ENCODE measurements at places on chromosomes 5 and 9.

DNA sequence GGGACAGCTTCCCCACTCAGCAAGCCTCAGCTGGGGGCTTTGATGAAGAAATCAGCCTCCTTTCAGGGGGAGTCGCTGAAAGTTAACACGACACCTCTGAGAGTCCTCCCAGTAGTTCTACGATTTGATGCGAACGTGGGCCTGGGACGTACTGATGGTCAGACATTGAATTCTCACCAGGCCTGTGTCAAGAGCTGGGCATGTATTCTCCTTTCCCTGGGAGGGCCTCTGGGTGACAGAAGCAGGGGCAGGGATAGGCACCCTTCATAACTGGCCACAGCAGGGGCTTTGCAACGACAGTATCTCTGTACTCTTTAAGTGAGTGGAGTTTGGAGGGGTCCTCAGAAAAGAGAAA, 15.6 kb upstream of the COL5A1 start:
- DNase-seq, result no peak

- no peak for DNase-seq
Measured at GRCh38 chr9:95980262-95981125, 105.0 kb downstream of the ERCC6L2 start.

DNA sequence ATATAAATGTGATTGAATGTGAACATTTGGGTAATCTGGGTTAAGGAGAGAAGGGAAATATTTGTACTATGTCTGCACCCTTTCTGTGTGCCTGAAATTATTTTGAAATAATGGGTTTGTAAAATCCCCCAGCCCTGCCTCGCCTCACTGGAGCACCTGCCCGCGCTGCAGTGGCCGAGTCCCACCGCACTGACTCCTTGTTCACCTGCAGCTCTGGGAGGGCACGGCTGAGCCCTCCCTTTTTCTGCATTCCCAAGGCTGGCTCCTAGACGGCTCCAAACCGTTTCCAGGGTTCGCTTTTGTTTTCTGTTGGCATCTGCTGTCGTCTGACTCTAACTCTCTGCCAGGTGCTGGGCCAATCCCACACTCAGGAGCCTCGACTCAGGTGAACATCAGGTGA, 17.6 kb upstream of the PPP1R26 start:
- DNase-seq, result no peak

DNA sequence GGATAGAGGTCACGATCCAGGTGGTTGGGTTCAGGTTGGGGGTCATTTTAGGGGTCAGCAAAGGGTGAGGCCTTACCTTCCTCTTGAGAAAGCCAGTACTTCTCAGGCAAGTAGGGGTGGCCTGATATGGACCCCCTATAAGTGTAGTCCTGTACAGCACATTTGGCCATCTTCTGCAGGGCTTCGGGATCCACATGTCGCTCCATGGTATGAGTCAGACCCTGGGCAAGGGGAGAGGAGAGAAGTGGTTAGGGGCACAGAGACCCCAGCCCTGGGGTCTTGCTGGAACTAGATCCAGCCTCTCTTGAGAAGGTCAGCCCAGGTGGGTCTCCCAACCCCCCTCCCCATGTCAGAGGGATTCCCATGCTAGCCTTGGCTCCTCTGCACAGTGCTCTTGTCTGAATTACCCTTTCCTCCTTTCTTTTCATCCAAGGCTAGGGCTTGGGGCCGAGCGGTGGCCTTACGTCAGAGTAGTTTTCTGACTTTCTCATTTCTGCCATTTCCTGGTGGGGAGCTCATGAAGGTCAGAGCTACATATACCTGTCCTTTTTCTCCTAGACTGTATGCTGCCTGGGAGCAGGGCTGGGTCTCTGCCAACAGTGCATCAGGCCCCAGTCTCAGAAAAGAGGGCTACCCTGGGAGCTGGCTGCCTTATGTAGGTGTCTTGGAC, 9.0 kb upstream of the MYORG start:
- no peak for DNase-seq

DNA sequence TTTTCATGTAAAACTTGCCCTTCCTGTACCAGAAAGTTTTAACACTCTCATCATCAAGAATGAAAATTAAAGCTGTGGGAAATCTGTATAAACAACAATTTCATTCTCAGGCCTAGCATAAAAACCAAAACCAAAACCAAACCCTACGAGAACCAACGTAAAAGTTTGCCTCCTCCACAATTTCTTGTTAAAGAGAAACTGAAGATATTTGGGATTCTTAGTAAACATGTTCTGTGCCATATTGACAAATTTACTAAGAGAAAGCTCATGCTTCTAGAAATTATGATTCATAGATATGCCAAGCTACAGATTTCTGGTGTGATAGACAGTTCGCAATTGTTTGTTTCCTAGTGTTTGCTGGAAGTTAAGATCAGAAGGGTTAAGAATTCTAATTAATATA, 801.0 kb upstream of the NUDT12 start:
- no peak for DNase-seq

- peak; percentile 19 for DNase-seq
Measured at GRCh38 chr5:127320032-127320965, 29.7 kb downstream of the MEGF10 start.

DNA sequence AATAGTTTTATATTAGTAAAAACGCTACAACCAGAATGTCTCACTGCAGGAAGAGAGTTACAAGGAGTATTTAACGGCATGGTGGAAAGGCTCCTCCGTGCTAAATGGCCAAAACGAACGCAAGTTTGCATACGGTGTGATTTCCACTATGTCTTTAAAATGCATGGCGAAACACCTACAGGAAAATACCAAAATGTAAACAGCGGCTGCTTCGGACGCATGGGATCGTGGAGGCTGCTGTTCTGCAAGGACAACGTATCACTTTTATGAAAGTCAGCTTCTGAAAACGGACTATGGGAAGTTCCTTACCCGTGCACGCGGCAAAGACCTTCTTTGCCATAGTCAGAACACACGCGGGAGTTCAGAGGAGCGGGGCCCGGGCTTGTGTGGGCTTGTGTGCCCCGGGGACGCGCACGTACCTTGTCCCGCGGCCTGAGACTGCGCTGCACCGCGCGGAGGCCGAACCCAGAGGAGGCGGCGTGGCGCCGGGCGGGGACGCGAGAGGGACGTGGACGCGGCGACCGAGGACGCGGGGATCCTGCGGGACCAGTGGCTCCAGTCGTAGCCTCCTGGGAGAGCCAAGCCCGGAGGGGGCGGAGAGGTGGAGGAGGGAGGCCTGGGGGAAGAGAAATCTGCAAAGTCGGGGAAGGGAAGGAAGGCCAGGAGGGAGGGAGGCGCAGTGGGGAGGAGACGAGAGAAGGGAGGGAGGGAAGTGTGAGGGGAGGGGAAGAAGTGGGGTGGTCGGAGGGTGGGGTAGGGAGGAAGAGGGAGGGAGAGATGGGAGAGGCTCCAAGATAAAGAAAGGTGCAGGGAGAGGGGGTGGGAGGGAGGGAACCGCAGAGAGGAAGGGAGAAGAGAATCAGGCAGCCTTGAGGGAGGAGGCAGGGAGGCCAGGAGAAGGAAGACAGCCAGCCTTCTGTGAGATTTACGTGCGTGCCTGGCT, at the start of gene CMBL:
CMBL (minus strand) TSS at position 697 of the 943 bp plus-strand sequence. CDS start 17,140 bp downstream, outside the sequence.
- DNase-seq, result peak; percentile 40

DNA sequence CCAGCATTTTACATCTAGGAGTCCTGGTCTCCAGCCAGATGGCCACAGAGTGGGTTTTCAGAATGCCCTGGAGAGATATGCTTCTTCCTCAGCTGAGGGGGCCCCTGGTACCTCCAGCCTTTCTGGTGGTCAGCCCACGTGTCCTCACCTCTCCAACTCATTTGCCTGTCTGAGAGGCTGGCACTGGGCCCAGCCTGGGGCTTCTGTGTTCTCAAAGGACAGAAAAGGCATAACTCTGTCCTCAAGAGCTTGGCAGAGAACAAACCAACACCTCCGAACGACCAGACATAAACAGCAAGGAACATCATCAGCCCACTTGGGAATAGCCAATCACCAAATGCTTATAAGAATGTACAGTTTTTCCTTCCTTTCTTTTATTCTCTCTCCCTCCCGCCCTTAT, 17.1 kb downstream of the ENG start:
- no peak for DNase-seq

DNA sequence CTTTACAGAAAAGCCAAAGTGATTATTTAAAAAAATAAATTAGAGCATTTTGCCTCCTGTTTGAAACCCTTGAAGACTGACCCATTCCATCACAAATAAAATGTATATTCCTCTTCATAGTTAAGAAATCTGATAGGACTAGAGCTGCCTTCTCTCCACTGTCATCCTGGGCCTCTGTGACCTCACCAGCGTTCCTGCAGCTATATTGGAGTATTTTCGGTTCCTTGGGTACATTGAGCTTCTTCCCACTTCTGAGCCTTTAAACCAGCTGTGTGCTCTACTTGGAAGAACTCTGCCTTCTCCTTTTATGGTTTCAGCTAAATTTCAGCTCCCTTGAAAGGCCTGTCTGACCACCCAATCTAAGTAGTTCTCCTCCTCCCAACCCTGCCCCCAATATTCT, 99.1 kb upstream of the ABCA1 start:
- DNase-seq, result no peak

DNA sequence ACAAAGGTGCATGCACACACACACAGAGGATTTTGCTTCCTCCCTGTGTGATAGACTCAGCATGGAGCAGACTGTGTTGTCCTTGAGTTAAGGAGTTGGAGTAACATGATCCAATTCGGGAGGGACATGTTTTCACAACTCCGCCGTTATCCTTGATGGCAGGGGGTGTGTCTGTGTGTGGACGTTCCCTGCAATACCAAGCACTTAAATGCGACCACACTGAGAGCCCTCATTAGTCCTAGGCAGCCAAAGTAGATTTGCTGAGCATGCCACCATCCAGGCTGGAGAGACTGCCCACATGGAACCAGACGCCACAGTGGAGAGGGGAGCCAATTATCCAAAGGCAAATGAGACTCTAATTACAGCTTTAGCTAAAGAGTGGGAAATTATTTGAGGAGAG, 140.1 kb downstream of the DOCK2 start:
- no peak for DNase-seq

DNA sequence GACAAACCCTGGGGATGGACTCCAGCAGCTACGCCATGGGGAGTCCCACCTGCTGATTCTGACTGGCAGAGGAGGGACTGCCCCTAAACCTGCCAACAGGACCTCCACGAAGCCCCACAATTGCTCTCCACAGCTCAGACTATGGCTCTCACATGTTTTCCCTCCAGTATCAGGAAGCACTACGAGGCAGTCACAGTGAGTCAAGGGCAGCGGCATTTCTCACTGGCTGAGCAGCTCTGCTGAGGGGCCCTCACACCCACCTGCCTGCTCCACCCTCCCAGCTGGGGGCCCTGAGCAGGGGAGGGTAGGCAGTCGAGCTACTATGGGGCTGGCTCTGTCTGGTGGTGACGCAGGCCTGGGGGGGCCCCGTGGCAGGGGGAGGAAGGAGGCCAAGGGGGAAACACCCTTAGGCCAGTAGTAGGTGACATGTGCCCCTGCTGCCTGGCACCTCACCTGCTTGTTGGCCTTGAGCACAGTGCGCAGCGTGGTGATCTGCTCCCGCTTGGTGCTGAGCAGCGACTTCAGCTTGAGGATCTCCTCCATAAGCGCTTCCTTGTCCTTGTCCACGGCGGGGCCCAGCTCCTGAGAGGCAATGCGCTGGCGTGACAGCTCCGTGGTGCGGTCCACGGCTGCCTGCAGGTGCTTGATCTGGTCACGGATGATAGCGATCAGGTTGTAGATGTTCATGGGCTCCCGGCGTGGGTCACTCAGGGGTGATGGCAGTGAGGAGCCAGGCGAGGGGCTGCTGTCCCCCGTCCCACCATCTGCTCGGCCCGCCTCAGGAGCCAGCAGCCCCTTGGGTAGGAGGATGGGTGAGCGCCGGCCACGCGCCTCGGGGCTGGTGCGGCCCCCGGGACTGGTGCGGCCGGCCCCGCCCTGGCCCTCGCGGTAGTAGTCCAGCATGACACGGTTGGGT, 46.3 kb downstream of the BICD2 start:
- peak; percentile 15 for DNase-seq

GRCh38 chr9:462606-463005, 247.9 kb downstream of the DOCK8 start:
- no peak for DNase-seq

DNA sequence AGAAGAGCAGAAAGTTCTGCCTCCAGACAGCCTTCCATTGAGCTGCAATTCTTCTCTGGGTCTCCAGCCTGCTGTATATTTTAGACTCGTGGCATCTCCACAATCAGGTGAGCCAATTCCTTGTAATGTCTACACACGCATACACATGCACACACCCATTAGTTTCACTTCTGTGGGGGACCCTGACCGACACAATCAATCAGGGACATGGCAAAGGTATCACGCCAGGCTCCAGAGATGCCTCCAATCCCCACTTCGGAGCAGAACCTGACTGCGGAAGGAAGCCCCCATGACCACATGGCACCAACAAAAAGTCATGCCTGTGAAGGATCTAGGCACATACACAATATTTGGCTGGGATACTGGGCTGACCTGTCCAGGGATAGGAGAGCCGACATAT, 21.4 kb downstream of the SEMA4D start:
- no peak for DNase-seq

GRCh38 chr5:173882632-173883031, 5.5 kb upstream of the CPEB4 start:
- DNase-seq, result no peak

- DNase-seq, result no peak
Measured at GRCh38 chr9:27683181-27683580, 109.9 kb upstream of the C9orf72 start.

GRCh38 chr5:109354761-109355160, 55.0 kb downstream of the PJA2 start:
- DNase-seq, result no peak

DNA sequence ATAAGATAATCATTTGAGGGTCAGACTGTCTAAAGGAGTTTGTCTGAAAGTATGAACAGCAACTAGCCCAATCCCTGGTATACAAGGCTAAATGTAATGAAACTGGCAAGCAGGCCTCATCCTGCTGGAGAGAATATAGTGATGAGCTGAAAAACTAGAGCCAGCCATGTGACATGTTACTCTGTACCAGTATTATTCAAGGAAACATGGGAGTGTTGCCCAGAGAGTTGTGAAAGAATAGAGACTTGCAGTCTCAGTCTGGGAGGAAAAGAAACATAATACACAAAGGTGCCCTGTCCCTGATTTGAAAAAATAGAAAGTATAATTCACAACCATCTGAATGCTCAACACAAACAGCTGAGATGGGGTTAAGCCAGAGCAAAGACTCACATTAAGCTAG, 37.9 kb upstream of the HTR1A start:
- DNase-seq, result no peak

GRCh38 chr9:113462781-113463286, 693 bp upstream of the RGS3 start:
- DNase-seq, result no peak

- DNase-seq, result peak; percentile 76
Measured at GRCh38 chr9:132768932-132769905, 99.0 kb downstream of the GTF3C4 start.

DNA sequence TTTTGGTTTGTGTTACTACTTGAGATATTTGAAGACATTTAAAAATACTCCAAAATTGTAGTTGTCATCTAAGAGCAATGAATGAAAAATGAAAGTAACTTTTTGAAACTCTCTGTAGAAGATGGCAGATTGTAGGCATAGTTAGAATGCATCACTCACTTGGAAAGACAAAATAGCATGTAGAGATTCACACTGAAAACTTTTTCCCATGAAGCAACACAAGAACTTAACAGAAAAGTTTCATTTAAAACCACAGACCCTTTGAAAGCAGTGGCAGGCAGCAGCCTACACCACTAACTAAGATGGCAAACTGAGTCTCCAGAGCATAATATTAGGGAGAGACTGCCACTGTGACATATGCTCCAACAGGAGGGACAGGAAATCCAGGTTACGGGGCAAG, 18.9 kb upstream of the FAM174A start:
- no peak for DNase-seq

Data from activated T-cell treated with anti-CD3 and anti-CD28 coated beads, Interleukin-2, amount 50 U/mL, for 48 hours (primary cell).